ENCODE measurements at places on chromosomes 6 and 20. TPM values are rescaled to one million over a fixed set of nuclear protein-coding genes. Genes with fewer than 3 reads are reported as not detected.

- no peak for DNase-seq
Observed at GRCh38 chr6:109260126-109260525, 122.1 kb downstream of the CD164 start.

DNA sequence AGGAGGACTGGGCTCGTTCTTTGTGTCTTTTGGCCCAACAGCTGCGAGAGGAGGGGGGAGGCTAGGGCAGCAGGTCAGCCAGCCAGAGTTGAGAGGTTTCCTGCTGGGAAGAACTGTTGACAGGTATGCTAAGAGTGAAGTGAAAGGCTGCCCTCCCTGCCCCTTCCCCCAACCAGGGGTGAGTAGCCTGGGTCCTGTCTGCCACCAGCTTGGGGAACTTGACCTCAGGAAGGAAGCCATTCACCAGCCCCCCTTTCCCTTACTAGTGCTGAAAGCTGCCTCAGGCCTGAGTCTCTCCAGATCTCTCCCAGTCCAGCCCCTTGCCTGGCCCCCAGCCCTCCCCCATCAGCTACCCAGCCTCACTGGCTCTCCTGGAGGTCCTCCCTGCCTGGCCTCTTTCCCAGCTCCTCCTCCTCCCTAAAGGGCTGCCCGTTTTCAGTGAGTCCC lies 20.7 kb upstream of the ZNF76 start:
- no peak for DNase-seq

DNA sequence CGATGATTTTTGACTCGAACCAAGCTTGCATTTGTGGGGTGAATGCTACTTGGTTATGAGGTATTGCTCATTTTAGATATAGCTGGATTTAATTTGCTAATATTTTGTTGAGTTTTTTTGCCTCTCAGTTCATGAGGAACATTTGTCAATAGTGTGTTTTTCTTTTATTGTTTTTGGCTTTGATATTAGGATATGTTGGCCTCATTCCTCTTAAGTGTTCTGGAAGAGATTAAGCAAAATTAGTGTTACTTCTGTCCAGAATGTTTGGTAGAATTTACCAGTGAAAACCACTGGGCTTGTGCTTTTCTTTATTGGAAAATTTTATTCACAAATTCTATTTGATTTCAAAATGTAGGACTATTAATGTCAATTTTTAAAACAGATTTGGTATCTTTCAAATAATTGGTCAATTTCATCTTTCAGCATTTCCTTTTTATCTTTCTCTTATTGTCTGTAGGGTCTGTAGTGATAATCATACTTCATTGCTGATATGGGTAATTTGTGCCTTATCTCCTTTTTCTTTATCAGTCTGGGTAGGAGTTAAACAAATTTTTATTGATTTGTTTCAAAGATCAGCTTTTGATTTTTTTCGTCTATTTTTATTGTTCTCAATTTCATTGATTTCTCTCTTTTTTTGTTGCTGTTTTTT lies 14.1 kb downstream of the AIG1 start:
- DNase-seq, result no peak

- DNase-seq, result no peak
Observed at GRCh38 chr6:58113960-58114359, 796.5 kb downstream of the PRIM2 start.

GRCh38 chr6:45537539-45537938 lies 159.8 kb upstream of the SUPT3H start:
- DNase-seq, result no peak

DNA sequence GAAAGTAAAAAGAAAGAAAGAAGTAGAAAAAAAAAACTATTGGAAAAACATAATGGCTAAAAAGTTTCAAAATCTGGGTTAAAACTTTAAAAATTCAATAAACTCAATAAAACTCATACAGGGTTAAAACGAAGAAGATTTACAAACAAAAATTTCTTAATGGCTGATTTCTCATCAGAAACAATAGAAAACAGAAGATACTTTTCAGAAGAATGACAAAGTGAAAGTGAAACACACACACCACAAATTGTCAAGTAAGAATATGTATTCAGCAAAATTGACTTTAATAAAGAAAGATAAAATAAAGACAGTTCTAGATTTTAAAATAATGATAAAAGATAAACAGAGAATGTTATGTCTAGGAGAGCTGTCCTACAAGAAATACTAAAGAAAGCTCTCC lies 618.9 kb upstream of the GJE1 start:
- DNase-seq, result no peak

GRCh38 chr6:130928158-130928912 lies 101.1 kb downstream of the SMLR1 start:
- no peak for DNase-seq

DNA sequence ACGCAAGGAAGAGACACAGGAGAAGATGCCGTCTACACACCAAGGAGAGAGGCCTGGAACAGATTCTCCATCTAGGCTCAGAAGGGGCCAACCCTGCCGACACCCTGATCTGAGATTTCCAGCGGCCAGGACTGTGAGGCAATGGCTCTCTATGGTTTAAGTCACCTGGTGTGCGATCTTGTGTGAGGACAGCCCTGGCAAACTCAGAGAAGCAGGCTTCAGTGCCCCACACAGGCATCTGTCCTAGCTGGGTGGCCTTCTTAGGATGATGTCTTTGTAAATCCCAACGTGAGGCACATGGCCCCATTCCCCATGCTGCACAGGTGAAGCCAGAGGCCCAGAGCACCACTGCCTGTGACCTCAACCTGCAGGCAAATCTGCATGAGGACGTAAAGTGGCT lies 87.6 kb upstream of the FRMD1 start:
- DNase-seq, result peak; percentile 47

GRCh38 chr6:36599791-36600209 lies 5.6 kb downstream of the SRSF3 start:
- peak; percentile 84 for DNase-seq

DNA sequence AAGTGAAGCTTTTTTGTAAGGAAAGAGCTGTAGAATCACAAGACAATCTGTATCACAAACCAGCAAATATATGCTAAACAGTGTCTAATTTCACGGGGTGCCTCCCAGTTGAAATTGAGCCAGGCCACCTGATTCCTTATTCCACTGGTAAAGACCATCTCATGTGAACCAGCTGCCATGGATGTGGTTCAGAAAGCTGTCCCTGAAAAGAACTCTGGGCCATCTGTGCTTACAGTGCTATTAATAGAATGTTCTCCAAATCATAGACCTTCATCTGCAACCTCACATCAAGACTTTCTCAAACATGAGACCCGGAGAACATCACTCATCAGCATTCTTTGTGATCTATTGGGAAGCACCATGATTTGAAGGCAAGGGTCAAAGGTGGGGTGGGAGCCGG lies 89.7 kb downstream of the FBXO5 start:
- no peak for DNase-seq

DNA sequence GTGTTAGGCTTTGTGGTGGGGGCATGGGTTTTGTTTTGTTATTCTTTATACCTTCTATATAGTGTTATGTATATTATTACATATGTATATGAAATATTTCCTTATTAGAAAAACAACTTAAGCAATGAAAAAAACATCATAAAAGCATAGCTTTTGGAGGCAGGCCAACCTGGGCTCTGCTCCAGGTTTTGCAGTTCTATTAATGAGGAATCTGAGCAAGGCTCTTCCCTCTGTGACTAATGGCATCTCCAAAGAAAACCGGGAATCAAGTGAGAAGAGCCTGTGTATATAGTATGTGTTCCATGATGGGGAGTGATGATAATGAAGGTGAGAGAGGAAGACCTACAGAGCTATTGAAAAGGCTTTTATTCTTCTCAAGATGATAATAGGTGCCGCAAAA lies 291.1 kb downstream of the CLIC5 start:
- DNase-seq, result no peak

Gene LY6G6D
- total RNA-seq, result 5.5 TPM

Gene PRDM13
- not detected for total RNA-seq

Gene PDYN
- total RNA-seq, result not detected

Gene VGLL2
- total RNA-seq, result not detected

Data from suprapubic skin (tissue), 4 donors.